Smooth muscle cell of the coronary artery (primary cell): ENCODE measurements at places on chromosomes 16 and 17. TPM values are rescaled to one million over a fixed set of nuclear protein-coding genes. Genes with fewer than 3 reads are reported as not detected.

Gene NECAB2
- 0.12 and 0.53 TPM in 2 replicates for total RNA-seq

Gene MEFV
- total RNA-seq = 0.15 TPM in 1 of 2 replicates, not detected in the other

Gene KIF2B
- total RNA-seq = not detected in 2 replicates

Gene ACSM2A
- total RNA-seq = not detected in 2 replicates

Gene CPHXL2
- total RNA-seq = not detected in 2 replicates

Gene PDILT
- not detected in 2 replicates for total RNA-seq

Gene COPZ2
- total RNA-seq = 89.7 and 130 TPM in 2 replicates

Gene LITAFD
- not detected in 2 replicates for total RNA-seq

Gene AXIN2
- 2.6 and 5.4 TPM in 2 replicates for total RNA-seq

Gene TBC1D3E
- total RNA-seq = not detected in 2 replicates

Gene CISD3
- 1.8 and 4.5 TPM in 2 replicates for total RNA-seq

Gene PRSS33
- not detected in 2 replicates for total RNA-seq

Gene MMP2
- total RNA-seq = 985 and 2,683 TPM in 2 replicates

Gene NPB
- 0.23 and 0.38 TPM in 2 replicates for total RNA-seq
